ENCODE measurements at places on chromosomes 12 and 14.

DNA sequence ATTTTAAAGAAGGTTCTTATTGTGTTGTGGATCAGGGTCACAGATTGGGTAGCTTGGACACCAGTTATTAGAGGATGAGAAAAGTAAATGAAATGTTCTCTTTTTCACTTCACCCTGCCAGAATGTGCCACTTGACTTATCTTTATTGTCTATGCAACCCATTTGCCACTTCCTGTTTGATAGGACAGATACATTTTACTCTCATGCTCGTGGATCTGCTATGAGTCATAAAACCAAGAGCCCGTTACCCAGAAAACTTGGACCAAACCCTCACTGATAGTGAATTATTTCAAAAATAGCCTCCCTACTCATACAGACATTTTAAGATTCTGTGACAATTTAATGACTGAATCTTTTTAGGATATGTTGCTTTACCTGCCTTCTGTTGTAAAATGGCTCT lies 1.8 kb downstream of the ISCA2 start:
- no peak for DNase-seq

GRCh38 chr12:67424784-67425183 lies 155.6 kb downstream of the CAND1 start:
- DNase-seq = no peak

DNA sequence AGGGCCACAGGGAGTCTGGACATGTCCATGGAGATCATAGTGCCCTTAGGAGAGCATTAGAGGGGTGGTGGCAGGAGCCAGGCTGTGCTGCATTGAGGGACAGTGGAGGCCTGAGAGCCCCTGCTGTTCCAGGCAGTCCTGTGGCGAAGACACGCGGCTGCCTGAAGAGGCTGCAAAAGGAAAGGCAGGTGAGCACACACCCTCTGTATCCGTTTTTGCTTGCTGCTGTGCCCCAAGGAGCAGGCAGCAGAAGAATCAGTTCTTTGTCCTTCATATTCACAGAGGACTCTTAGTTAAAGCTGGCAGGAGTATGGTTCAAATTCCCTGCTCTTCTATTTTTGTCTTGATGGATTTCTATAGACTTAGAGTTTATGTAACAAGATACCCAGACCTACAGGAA lies 4.5 kb downstream of the SLC35E3 start:
- no peak for DNase-seq

- DNase-seq = no peak
Measured at GRCh38 chr12:57031138-57031725, 14.9 kb upstream of the TAC3 start.

DNA sequence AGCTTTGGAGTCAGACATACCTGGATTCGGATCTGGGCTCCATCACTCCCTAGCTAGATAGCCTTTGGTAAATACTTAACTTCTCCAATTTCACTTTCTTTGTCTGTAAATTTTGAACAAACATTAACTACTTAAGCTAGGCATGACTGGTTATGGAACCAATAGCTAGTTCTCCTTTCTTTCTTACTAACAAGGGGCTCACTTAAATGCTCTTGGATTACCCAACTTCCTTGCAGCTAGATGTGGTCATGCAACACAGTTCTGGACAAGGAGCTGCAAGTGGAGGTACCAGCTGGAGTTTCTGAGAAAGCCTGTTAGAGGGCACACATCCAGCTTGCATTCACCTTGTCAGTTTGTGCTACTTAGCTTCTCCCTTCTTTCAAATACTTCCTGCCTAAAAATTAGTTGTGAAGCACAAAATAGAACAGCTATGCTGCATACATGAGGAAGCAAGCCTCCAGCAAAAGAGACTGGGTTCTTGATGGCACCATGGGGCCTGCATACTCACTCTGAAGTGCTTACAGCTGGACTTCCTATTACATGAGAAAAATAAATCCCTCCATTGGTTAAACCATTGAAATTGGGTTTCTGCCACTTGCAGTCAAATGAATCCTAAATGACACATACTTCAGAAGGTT lies 210.1 kb upstream of the EEA1 start:
- DNase-seq = no peak

GRCh38 chr12:34386016-34386415 lies 363.7 kb downstream of the ALG10 start:
- no peak for DNase-seq

DNA sequence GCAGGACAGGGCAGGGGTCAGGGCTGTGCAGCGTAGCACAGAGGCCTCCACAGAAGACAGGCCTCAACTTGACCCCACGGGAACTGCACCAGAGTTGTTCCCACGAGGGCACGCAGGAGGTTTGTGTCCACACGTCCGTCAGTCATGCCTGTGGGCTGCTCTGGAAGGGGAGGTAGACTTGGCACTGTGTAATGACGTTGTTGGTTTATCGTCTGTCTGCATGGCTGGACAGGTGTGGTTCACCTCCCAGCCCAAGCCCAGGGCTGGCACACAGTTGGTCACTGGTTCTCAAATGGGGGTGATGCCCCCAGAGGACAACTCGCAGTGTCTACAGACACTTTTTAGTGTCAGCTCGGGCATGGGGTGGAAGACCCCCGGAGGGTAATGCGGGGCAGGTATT lies 45.8 kb downstream of the CCNK start:
- no peak for DNase-seq

GRCh38 chr12:120733574-120733973 lies 7.9 kb downstream of the ACADS start:
- DNase-seq = no peak

DNA sequence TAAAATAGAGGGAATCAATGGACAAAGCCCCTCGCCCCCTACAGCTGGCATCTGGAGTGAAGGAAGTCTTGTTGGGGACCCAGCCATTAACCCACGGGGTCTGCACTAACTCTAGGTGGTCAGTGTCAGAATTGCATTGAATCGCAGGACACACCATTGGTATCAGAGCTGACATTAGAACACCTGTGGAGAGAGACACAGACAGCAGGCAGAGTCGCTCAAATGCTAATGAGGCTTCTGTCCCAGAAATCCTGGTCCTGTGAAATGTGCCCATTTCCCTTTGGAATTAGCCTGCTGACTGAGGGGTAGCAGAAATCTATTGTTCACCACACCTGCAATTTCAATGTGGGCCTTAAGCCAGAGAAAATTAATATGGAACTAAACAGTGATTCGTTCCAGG lies 33.0 kb downstream of the TMEM132D start:
- DNase-seq = no peak

DNA sequence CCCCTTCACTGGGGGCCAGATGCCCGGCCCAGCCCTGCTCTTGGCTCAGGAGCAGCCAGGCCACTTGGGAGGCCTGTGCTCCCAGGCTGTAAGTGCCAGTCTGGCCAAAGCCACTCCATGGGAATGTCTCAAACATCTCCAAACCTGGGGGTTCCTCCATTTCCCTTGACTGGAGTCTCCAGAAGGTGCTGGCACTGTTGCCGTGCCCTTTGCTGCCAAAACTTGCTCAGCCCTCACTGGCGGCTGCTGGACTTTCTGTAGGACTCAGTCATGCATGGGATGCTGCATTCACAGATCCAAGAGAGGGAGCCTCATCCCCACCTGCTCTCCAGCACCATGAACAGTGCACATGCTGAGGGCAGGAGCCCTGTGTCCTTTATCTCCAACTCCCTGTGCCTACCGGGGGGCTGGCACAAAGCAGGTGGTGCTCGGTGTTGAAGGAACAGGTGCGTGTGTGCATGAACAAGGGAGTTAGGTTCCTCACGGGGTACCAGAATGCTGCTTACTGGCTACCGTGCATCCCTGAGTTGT lies 9.6 kb upstream of the OTUB2 start:
- DNase-seq = no peak

DNA sequence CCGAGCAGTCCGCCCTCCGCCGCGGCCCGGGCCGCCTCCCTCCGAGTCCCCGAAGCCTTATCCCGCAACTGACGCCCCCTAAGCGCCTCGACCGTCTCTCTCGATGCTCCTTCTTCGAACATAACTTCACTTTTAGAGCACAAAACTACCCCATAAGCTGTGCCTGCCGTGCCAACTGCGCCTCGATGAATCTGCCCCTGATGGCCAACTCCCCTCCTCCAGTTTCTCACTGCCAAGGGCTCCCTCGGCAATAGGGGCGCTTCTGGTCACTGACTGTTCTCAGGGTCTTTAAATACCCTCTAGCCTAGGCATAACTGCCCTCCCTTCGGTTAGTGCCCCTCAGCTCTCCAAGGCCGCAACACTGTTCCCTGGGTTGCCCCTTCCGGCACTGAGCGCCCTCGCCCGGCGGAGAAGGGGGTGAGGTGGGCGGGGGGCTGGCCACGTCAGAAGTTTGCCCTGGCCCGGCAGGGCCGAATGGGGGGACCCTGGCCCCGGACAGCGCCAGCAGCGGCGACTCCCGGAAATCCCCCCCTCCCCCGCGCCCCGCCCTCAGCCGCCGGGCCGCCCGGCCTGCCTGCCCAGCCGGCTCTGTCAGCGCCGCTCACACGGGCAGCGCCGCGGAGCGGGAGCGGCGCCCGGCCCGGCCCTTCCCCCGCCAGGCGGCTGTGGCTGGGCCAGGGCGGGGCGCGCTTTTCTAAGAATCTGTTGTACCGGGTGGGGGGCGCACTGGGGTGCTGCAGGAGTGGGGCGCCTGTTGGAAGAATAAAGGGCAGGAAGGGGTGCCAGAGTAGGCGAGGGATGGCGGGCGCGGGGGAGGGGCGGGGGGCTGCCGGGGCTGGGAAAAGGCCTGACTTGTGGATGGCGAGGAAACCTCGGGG lies 10.6 kb downstream of the RARG start:
- peak; percentile 31 for DNase-seq

DNA sequence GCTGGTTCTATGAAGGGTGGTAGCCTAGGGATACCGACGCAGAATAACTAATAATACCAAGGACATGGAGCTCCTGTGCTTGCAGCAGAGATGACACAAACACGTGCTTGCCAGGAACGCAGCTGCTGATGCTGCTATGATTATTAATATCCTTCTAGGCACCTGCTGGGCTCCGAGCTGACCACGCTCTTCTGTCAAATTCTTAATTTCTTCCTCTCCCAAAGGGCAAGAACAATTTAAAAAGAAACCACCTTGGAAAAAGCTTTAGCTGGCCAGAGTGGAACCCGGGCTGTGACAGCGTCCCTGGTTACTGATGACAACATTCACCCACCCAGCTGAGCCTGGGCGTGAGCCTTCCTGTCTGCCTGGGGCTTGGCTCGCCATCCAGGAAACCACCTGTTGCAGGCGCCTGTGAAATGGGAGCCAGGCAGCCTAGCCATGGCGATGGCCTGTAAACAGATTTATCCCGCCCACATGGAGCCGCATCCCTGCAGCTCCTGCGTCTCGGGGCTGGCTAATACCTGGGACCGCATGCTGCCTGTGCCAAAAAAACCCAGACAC lies 28.8 kb downstream of the CLMN start:
- no peak for DNase-seq

DNA sequence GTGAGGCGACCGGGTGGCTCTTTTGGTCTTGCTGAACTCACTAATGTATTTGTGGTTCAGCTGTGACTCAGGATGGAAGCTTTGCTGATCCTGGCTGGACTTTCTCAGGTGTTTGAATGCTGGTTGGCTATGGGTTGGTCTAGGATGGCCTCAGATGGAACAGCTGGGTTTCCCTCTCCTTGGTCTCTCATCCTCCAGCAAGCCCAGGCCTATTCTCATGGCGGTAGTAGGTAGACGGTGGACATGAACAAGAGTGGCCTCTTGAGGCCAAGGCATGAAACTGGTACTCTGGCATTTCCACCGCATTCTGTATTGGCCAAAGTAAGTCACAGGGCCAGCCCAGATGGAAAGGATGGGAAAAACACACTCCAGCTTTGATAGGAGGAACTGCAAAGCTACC lies 11.8 kb upstream of the POLR3B start:
- DNase-seq = peak; percentile 51

- no peak for DNase-seq
Measured at GRCh38 chr14:64926398-64926995, 12.2 kb downstream of the CHURC1 start.

DNA sequence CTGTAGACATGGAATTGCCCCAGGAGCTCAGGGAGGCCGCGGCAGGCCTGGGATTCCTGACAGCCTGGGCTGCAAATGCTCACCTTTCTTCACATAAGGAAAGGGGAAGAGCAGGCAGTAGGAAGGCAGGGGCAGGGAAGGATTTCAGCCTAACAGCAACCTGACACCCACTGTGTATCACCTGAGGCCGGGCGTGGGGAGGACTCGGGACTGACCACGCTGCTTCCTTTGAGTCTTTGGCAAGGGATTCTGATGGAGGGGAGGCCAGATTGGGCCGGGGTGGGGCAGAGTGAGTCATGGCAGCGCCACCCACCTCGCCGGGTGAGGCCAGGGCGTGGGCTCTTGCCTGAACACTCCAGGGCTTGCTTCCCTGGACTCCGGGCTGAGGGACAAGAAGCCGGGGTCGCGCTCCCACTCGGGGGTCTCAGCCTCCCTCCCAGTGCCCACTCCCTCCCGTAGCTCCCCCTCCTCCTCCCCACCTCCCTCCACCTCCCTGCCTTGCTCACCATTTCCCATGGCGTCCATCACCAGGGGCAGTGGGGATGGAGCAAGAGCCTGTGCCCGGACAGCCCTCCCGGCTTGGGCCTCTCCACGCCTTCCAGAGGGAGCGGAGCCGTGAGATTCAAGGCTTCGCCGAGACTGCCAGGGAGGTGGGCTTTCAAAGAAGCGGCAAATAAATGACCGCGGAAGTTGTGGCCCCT lies 247.9 kb upstream of the RTL1 start:
- peak; percentile 8 for DNase-seq

DNA sequence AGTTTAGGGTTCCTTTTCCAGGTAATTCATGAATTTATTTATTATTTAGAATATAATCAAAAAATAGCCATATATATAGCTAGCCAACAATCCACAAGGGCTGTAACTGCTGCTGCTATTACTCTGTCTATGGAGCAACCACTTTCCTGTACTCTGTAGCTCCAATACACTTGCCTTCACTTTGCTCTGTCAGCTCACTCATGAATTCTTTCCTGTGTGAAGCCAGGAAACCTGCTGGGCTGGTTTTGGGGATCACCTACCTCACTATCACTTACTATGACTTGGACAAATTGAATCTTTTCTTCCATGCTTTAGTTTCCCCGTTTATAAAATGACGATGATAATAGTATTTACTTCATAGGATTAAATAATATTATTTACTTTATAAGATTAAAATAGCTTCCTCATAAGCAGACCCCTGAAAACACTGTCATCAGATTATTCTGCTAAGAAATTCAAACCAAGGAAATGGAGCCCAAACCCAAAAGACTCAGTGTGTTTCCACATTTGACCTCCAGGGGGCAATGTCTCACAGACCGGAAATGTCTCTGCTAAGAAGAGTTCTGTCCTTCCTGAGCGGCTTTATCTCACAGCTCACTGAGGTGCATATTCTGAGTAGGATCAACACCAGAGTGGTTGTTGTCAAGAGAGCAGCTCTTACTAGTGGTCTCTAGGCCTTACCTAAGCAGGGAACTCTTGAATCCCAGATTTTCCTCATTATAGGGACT lies 457.1 kb downstream of the DAD1 start:
- DNase-seq = no peak

GRCh38 chr12:115008929-115009328 lies 325.0 kb upstream of the TBX3 start:
- DNase-seq = no peak

Measured in astrocyte (in vitro differentiated cells and primary cell).